ENCODE measurements at places on chromosomes 13 and 19.

- no peak for DNase-seq
These were observed 21.2 kb downstream of the PPP5C start for GRCh38 chr19:46368116-46368515.

GRCh38 chr19:32104153-32104849, 241.1 kb upstream of the ZNF507 start:
- DNase-seq: no peak

- DNase-seq: peak; percentile 1
These were observed 379.2 kb upstream of the MIR17HG start for GRCh38 chr13:90968166-90968904.

DNA sequence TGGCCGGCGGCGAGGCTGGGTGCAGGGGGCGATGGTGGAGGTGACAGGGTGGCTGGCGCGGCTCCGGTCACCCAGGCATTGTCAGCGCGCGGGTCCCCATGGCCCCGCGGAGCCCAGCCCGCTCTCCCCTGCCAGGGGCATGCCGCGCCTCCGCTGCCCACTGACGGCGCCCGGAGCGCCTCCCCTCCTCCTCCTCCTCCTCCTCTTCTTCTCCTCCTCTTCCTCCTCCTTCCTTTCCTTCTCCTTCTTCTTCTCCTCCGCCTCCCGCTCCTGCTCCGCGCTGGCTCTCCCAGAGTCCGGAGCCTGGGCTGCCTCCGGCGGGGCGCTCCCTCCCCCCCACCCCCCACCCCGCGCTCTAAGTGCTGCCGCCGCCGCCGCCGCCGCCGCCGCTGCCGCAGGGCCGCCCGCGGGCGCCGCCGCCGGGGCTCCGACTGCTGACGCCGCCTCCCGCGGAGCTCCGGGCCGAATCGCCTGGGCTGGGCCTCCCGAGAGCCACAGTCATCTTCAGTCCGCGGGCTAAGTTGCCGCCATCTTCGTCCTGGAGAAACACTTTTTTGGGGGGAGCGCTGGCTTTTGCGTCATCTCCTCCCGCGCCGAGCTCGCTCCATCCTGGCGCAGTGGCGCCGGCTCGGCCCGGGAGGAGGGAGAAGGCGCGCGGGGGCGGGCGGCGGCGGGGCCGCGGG, 348.3 kb downstream of the LIG4 start:
- no peak for DNase-seq

GRCh38 chr19:46283771-46284170, 13.1 kb upstream of the HIF3A start:
- no peak for DNase-seq

DNA sequence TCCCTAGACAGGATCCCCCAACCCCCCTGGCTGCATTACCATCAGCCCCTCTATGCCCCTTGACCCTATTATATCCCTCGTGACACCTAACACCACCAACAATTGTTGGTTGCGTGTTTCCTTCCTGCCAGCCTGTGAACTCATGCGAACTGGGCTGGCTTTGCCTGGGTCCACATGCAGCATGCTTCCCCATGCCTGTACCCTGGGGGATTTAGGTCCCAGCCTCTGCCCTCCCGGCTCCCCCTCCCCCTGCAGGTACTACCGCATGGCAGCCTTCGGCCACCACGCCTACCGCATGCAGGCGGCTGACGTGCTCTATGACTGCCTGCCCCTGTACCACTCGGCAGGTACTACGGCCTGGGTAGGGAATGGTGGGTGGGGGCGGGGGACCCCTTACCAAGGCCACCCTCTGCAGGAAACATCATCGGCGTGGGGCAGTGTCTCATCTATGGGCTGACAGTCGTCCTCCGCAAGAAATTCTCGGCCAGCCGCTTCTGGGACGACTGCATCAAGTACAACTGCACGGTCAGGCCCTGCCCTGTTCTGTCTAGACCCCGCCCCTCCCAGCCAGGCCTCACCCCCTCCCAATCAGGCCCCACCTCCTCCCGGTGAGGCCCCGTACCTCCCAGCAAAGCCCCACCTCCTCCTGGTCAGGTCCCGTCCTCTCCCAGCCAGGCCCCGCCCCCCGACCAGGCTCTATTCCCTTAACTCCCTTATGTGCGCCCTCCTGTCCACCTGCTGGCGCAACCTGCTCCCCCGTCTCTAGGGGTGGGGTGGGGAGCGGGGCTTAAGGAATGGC, 18.5 kb downstream of the SLC27A1 start:
- no peak for DNase-seq

GRCh38 chr19:18286973-18287635, 5.7 kb upstream of the JUND start:
- no peak for DNase-seq

DNA sequence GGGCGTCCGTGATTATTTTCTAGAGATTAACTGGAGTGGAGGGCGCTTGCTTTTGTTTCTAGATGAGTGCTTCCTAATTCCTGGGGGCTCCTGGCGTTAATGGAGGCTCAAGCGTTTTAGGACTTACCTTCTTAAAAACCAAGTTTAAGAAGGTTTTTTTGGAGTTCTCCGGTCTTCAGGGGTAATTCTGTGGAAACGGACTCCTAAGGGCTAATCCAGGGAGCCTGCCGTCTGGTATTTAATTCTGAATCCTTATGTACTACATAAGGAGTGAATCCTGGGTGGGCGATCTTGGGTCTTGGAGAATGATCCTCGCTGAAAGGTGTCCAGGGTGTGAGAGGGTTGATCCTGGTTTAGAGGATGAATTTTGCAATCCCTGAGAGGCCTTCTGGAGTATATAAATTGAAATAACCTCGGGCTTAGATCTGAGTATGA, 357 bp downstream of the RPS11 start:
- no peak for DNase-seq

DNA sequence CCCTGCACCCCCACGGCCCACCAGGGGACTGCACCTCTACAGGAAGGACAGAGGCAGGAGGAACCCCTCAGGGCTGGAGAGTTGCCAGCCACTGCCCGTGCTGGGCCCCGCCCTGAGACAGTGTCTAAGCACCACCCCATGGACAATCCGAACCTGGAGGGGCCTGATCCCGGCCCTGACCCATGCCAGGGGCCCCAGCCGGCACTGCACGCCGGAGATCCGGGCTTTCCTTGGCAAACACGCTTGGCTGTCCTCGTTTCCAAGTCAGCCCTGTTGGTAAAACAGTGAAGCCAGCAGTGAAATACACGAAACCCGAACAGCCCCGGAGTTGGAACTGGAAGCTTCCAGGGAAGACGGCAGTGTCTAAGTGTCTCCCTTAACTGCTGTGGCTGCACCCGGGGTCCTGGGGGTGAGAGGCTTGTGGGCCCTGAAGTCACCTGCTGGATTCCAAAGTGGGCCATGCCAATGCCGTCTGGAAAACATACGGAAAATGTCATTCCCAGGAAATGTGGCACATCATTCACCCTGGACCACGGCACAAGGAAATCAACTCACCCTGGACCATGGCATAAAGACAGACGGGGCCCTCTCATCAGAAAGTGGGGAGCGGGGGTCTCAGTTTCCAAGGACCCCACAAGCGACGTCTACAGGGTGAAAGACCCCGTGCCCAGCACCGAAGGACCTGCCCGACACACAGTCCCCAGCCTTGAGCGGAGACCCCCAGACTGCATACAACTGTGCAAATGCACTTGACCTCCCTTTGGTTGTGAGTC, 30.9 kb downstream of the RASA3 start:
- DNase-seq: no peak

DNA sequence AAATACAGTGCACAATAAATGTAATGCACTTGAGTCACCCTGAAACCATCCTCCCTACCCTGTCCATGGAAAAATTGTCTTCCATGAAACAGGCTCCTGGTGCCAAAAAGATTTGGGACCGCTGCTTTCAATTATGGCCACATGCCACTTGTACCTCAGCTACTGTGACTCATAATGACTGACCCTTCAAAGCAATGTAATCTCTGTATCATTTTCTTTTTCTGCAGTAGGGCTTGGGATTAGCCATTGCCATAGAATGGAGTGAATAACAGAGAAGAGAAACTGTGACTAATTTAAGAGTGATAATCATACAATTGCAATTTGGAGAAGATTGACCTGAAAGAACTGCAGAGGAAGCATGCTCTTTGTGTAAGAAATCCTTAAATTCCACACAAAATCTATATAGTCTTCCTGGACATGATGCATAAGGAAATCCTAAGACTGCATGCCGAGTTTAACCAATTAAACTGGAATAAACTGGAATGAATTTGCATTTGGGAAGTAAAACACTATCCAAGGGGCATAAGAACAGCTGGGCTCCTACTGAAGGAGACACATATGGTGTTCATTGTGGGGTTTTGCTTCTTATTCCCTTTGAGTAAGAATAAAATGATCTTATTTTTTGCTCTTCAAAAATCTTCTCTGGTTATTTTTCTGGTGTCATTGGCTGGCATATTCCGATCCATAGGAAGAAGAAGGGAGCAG, 59.5 kb upstream of the SLC7A1 start:
- no peak for DNase-seq

GRCh38 chr13:103133556-103133955, 67.3 kb upstream of the SLC10A2 start:
- no peak for DNase-seq

GRCh38 chr19:35119578-35120155, 4.0 kb downstream of the FXYD3 start:
- DNase-seq: no peak

DNA sequence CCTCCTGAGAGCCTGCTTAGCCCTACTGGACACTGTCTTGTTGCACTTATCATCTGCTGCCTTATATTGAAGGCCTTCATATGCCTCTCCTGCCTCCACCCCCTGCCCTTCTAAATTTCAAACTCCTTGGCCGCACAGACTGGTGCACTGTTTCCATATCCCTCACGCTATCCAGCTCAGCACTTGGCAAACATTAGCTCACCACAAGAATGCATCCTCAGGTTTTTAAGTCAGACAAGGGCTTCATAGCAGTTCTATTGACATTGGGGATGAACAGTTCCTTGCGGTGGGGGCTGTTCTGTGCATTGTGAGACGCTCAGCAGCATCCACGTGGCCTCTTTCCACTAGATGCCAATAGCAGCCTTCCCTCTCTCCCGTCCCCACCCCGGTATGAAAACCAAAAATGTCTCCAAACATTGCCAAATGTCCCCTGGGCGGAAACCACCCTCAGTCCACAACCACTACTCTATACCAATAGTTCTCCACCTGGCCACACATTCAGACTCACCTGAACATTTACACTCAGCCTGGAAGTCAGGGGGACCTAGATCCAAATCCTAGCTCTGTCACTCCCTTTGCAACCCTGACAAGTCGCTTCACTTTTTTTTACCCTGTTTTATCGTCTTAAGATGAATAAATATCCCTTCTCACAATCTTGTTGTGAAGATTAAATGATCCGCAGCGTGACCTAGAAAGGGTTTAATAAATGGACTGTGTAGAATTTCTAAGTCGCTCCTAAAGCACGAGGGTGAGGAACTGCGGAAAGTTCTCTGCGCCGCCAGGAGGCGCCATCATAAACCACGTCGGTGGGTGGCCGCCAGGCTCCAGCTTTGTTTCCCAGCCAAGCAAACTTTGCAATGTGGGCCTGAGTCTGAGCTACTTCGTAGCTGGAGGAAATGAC, 3.6 kb upstream of the CEACAM3 start:
- DNase-seq: peak; percentile 56

- no peak for DNase-seq
These were observed 2.2 kb downstream of the NDFIP2 start for GRCh38 chr13:79483086-79483706.

- DNase-seq: no peak
These were observed 342.2 kb downstream of the DACH1 start for GRCh38 chr13:71524613-71525304.

DNA sequence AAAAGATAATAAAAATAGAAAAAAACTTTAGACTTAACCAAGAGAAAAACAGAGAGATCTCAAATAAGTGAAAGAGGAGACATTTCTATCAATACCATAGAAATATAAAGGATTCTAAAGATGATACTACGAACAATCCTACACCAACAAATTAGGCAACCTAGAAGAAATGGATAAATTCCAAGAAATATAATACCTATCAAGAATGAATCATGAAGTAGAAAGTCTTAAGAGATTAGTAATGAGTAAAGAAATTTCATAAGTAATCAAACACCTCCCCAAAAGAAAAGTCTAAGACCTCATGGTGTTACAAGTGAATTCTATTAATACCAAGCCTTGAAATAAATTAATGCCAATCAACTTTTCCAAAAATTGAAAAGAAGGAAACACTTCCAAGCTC, 1584.5 kb upstream of the MIR17HG start:
- DNase-seq: no peak

DNA sequence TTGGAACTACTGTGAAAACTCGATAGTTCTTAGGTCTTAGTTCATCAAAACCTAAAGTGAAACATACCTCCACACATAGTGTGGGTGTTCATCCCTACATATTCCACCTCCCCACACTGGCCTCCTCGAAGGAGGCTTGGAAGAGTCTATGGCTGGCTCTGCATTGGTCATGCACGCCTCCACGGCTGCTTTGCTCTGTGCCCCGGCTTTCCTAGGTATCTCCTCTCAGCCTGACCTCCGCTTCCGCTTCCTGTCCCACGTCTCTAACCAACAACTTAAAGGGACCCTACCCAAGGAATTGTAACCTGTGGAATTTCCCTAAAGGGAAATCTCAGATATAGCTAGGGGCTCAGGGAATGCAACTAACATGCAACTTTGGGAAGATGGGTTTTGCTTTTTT, 79.7 kb upstream of the MBNL2 start:
- no peak for DNase-seq

- no peak for DNase-seq
These were observed 557.2 kb downstream of the KCTD12 start for GRCh38 chr13:76329004-76329403.

GRCh38 chr13:35747594-35747993, 271.1 kb upstream of the MAB21L1 start:
- DNase-seq: no peak

GRCh38 chr19:23436944-23437343, 41.7 kb upstream of the ZNF91 start:
- no peak for DNase-seq

- DNase-seq: no peak
These were observed 14.1 kb upstream of the SIGLEC11 start for GRCh38 chr19:49975051-49975450.

- no peak for DNase-seq
These were observed 211.5 kb downstream of the URI1 start for GRCh38 chr19:30153326-30154210.

All from NK-92 treated with Interleukin-12 subunit alpha and Interleukin-12 subunit beta, amount 100 ng/mL, for 24 hours (cell line).